ENCODE measurements at places on chromosomes 1 and 21.

DNA sequence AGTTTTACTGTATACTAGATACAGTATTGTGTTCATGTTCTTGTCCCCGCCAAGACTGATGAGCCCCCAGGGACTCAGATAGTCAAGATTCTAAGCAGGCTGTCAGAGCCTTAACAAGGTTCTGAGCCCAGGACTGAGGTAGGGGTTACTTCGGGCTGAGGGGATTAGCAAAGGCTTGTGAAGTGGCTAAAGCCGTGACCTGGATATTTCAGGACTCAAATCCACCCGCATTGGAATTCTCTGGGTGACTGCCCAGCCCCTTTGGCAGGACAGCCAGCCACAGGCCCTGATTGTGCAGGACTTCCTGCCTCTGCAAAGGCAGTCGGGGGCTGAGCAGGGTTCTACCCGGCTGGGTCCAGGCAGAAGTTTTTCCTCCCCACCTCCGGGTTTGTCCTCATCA lies at the start of gene PLA2G5:
TSS of gene PLA2G5 (plus strand) at position 321 of the 400 bp plus-strand sequence. CDS start 14,637 bp downstream, outside the sequence.
- DNase-seq = no peak

- no peak for DNase-seq
Measured at GRCh38 chr1:187680823-187681222, 852.1 kb downstream of the PLA2G4A start.

- no peak for DNase-seq
Measured at GRCh38 chr1:78606274-78606673, 14.0 kb upstream of the IFI44L start.

- DNase-seq = no peak
Measured at GRCh38 chr1:115837341-115837739, 3.6 kb downstream of the NHLH2 start.

DNA sequence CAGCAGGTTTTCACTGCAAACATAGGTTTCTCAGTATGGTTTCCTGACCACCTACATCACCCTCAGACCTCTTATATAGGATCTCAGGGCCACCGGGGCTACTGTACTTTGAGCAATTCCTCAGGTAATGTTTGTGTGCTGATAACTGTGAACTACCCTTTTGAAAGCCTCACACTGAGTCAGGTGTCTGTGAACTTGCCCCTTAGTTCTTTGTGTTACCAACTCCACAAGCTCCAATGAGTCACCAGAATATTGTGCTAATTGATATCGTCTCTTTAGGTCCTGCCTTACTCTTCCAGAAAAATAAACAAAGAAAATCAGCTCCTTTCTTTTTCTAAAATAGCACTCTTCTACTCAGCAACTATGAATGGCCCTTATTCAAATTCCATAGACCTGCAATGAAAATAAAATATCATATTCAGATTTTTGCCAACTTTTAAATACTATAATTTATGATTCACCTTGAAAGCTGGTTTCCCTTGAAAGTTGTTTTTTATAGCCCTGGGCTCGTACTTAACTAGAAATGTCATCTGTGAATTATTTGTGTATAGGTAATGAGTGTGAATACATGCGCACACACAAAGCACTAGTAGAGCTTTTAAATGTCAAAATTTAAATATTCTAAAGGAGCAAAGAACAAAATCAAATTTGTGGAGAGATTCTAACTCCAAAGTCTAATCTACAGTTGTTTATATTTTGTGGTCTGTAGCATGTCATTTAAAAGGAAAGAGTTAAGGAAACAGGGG lies 88.1 kb upstream of the WARS2 start:
- DNase-seq = no peak

GRCh38 chr1:217892750-217893149 lies 261.6 kb downstream of the SPATA17 start:
- no peak for DNase-seq

- DNase-seq = no peak
Measured at GRCh38 chr1:209670441-209671082, 4.7 kb upstream of the G0S2 start.

- no peak for DNase-seq
Measured at GRCh38 chr21:45320261-45321025, 32.7 kb upstream of the POFUT2 start.
